Ecto neural progenitor cell (in vitro differentiated cells): ENCODE measurements at places on chromosomes 6 and 20.

GRCh38 chr6:37050045-37050853, 44.8 kb downstream of the FGD2 start:
- DNase-seq = no peak

- DNase-seq = no peak
Observed at GRCh38 chr6:146944077-146944476, 260.1 kb upstream of the STXBP5 start.

DNA sequence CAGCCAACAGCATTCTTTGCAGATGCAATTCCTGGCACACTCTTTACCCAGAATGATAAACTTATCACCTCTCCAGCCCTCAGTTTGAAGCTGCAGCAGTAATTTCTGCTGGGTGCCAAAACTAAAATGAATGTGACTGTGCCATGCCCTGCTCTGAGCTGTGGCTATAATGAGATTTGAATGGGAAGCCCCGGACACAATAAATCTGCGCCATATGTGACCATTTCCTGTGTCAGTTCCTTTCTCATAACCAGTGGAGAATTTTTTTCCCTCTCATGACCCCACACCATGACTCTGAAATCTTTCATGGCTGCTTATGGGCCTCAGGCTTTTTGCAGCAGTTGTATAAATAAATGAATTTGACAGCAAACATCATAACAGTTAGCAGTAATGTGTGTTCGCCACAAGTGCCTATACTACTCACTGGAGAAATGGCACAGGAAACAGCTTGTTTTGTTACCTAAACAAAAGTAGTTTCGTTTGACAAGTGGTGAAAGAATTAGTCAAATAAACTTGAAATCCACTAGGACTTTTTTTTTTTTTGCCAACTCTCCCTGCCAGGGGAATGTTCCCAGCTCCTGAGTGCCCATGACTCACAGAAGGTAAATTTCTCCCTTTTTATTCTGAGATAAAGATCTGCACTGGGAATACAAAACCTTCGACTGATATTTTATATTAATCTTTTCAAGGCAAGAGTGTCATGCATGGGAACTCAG, 408.4 kb downstream of the PKHD1 start:
- no peak for DNase-seq

DNA sequence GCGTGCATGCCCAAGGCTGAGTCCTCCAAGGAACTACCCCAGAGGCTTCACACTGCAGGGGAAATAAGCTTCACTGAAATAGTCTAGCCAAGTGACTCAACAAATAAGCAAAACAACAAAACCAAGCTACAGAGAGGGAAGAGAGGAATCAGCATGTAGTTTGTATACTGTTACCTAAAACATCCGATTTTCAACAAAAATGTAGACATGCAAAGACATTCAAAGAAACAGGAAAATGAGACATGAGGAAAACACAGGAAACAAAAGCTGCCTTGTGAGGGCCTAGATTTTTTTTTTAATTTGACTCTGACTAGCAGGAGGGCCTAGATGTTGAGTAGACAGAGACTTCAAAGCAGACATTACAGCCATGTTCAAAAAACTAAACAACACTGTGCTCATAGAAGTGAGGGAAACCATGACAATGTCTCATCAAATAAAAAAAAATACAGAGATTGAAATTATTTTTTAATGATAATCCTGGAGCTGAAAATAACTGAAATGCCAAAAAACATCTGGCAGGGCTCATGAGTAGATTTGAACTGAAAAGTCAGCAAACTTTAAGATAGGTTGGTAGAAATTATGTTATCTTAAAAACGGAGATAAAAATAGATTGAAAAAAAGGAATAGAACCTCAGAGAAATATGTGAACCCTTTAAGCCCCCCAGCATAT, 16.4 kb upstream of the KIF25 start:
- DNase-seq = no peak

DNA sequence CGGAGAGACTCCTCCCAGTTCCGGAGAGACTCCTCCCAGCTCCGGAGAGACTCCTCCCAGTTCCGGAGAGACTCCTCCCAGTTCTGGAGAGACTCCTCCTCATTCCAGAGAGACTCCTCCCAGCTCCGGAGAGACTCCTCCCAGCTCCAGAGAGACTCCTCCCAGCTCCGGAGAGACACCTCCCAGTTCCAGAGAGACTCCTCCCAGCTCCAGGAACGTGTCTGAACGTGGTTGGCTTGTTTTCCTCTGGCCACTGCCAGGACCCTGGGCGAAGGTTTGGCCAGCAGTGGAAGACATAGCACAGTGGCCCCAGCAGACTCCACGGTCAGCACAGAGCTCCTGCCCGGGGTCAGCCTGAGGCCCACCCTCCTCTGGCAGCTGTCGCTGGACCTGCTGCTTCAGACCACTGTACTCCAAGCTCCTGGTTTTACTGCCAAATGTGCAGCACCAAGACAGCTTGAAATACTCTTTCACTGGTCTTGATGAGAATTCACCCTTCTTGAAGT, 122.3 kb upstream of the AFDN start:
- DNase-seq = peak; percentile 38

DNA sequence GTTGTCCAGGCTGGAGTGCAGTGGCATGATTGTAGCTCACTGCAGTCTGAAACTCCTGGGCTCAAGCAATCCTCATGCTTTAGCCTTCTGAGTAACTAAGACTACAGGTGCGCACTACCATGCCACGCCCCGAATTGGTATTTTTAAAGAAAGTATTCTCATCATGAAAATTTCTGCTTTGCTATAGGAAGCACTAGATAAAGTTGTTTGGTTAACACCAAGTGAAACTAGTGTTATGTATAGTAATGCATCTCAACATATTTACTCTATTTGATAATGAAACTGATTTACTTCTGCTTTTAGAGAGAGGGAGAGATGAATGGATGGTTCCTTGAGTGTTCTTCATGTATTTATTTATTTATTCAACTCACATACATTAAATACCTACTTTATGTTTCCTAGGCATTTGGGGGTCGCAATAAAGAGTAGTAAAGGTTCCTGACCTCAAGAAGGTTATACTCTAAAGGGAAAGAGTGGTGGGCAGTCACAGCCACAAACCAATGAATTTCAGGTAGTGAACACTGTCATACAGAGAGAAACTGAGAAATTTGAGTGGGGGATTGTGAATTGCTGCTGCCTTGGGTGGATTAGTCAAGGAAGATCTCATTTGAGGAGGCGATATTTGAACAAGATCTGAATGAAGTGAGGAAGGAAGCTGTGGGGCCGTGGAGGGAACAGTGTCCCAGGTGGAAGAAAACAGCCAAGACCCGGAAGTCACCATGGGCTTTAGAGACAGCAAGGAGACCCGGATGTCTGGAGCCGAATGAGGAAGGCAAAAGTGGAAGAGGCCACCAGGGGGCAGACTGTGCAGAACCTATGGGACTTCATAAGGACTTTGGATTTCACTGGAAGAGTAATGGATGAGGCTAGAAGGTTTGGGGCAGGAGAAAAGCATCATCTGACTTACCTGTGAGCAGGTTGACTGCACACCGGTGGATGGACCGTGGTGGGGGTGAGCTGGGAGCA, 185.6 kb downstream of the TSHZ2 start:
- DNase-seq = peak; percentile 67

DNA sequence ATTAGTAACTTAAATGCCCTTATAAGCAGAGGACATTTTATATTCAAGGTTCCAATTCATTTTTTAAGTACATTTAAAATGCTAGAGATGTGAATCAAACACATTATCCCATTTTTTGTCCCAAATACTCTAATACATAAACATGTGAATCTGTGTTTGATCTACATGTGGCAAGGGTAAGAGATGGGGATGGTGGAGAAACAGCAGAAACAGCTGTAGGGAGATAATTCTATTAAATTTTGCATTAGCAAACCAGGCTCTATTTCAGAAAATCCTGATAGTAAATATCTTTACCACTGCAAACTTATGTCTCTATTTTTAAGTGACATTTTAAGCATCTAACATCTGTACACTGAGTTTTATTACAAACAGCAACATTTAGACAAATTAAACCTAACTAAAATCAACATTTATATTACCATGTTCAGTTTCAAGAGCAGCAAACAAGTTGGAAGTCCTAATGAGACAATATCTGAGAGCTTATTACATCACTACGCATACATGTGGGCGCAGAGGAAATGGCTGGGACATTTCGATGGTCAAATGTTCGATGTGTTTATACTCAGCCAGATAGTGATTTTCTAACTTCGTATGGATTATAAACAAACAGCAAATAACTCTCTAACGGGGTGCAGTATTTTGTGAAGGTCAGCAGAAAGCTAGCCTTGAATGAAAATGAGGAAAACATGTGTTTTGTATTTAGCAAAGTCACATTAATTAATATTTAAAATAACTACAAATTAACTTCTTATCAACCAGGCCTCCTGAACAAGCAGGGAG, 165.1 kb downstream of the GJA1 start:
- no peak for DNase-seq

GRCh38 chr6:24536466-24536865, 41.7 kb downstream of the ALDH5A1 start:
- no peak for DNase-seq

GRCh38 chr6:118774581-118774980, 119.4 kb upstream of the ASF1A start:
- DNase-seq = no peak

GRCh38 chr6:57158658-57159057, 13.5 kb upstream of the BAG2 start:
- no peak for DNase-seq

DNA sequence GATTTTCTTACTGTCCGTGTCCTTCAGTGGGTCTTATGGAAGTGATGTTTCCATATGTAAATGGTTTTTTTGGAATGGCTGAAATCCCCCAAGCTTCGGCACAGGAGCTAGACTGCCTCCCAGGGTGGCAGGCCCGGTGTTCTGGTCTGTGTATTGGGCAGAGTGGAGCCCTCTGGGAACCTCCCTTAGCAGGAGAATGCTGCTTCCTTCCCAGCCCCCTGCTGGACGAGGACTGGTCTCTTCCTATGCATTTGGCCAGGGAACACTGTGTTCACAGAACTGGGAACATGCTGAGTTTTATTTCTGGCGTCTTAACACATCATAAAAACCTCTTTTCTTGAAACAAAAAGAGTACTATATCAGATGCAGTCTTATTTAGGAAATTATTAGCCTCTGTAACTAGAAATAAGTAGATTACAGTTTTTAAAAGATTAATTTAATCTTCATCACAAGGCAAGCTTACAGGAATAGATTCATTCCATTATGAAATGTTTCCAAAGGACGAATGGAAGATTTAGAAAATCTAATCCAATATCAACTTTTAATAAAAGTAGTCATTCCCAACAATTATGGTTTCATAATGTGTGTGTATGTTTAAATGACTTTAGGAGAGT, 56.6 kb downstream of the SYTL3 start:
- no peak for DNase-seq

GRCh38 chr6:41503827-41504465, 42.2 kb upstream of the FOXP4 start:
- DNase-seq = peak; percentile 74

- DNase-seq = no peak
Observed at GRCh38 chr6:83292900-83293843, 100.0 kb downstream of the RWDD2A start.

GRCh38 chr6:99093456-99094190, 145.9 kb upstream of the FBXL4 start:
- DNase-seq = no peak

DNA sequence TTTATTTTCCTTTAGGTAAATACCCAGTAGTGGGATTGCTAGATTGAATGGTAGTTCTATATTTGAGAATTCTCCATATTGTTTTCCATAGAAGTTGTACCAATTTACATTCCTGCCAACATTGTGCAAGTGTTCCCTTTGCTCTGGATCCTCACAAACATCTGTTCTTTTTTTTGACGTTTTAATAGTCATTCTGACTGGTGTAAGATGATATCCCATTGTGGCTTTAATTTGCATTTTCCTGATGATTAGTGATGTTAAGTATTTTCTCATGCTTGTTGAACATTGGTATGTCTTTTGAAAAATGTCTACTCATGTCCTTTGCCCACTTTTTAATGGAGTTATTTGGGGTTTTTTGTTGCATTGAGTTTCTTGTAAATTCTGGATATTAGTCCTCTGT, 85.6 kb downstream of the UBE3D start:
- DNase-seq = no peak

DNA sequence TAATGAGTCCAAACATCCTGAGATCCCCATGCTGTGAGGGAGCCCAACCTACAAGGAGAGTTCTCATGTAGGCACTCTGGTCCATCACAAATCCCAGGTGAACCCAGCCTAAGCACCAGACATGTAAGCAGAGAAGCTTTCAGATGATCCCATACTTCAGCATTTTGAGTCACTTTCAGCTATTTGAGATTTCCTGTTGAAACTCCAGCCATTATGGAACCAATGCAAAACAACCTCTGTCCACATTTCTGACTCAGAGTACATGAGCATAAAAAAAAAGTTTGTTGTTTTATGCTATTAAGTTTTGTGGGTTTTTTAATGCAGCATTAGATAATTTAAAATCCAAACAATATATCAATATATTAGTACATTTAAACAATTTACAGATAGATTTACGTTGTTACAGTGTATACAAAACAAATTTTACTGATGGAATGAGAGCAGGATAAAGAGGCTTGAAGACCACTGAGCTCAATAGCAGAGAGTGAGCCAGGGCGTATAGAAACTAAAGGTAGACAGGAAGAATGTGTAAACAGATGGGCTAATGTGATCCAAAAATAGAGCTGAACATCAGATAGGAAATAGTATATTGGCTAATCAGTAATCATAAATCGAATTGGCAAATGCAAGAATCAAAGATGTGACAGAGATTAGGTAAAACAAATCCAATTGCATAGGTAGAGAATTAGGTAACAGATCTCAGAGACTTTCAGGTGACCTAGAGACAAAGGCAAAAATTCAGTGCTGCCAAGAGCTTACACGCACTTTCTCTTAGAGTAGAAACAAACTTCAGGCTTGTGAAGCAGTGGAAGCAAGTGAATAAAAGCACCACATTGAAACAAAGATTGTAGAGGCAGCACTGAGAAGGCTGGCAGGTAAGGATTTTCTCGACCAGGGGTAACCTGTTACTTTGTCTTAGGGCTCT, 36.2 kb upstream of the PLCB1 start:
- no peak for DNase-seq

GRCh38 chr6:69098910-69099309, 463.8 kb downstream of the ADGRB3 start:
- DNase-seq = no peak

GRCh38 chr20:24531631-24532419, 62.4 kb downstream of the SYNDIG1 start:
- DNase-seq = no peak

DNA sequence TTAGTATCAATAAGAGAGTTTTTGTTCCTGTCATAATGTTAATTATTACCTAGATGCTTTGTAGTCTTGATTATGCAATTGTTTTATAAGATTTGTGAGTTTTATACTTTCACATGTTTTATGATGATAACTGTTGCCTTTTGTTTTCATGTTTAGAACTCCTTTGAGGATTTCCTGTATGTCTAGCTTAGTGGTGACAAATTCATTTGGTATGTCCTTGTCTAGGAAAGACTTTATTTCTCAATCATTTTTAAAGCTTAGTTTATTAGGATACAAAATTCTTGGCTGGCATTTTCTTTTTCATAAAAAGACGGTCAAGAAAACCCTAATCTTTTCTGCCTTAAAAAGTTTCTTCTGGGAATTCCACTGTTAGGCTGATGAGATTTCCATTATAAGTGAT, 849.9 kb upstream of the EYS start:
- DNase-seq = no peak

GRCh38 chr6:167396659-167397490, 72.0 kb downstream of the TTLL2 start:
- DNase-seq = peak; percentile 25

- peak; percentile 77 for DNase-seq
Observed at GRCh38 chr6:138545621-138545980, 46.3 kb upstream of the NHSL1 start.
